G401 (cell line): ENCODE measurements at places on chromosomes 13 and 19. TPM values are rescaled to one million over a fixed set of nuclear protein-coding genes. Genes with fewer than 3 reads are reported as not detected.

Gene MEIS3
- 114 and 148 TPM in 2 replicates for total RNA-seq

Gene ICAM5
- total RNA-seq, result 13.2 and 14.8 TPM in 2 replicates

Gene AMH
- 2.6 and 4.6 TPM in 2 replicates for total RNA-seq

DNA sequence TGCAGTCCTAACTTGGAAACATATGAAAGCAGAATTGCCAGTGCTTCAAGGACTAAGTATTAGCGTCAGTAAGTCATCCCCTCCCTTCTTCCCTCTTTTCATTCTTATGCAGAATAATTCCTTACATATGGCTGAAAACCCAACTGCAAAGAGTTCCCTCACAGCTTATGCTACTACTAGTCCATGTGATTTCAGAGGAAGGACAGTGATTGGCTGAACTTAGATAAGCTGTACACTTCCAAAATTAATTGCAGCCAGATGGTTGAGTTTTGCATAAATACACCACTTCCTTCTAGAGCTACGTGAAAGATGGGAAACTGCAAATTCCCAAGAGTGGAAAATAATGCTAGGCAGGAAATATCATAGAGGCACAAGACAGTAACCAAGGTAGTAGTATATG is 730.4 kb downstream of the OLFM4 start:
- DNase-seq, result no peak

GRCh38 chr13:40403509-40404241 is 262.8 kb downstream of the FOXO1 start:
- DNase-seq, result no peak
